ENCODE measurements at places on chromosomes 2 and 18.
A peak's percentile ranks its signal among the peaks of the same experiment; 100 is the strongest.

DNA sequence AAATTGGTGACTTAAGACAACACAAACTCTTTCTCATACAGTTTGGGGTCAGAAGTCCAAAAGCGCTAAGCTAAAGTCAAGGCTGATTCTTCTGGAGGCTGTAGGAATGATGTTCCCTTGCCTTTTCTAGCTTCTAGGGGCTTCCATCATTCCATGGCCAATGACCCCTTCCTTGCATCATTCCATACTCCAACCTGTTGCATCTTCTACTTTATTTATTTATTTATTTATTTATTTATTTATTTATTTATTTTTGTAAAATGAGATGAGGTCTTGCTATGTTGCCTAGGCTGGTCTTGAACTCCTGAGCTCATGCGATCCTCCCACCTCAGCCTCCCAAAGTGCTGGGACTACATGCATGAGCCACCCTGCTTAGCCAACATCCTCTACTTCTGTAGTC is 44.7 kb upstream of the C1D start:
- DNase-seq, result no peak

GRCh38 chr18:48711651-48712486 is 173.0 kb downstream of the CTIF start:
- DNase-seq, result no peak

- DNase-seq, result peak; percentile 24
Observed at GRCh38 chr2:85754313-85755095, 713 bp downstream of the ATOH8 start.

DNA sequence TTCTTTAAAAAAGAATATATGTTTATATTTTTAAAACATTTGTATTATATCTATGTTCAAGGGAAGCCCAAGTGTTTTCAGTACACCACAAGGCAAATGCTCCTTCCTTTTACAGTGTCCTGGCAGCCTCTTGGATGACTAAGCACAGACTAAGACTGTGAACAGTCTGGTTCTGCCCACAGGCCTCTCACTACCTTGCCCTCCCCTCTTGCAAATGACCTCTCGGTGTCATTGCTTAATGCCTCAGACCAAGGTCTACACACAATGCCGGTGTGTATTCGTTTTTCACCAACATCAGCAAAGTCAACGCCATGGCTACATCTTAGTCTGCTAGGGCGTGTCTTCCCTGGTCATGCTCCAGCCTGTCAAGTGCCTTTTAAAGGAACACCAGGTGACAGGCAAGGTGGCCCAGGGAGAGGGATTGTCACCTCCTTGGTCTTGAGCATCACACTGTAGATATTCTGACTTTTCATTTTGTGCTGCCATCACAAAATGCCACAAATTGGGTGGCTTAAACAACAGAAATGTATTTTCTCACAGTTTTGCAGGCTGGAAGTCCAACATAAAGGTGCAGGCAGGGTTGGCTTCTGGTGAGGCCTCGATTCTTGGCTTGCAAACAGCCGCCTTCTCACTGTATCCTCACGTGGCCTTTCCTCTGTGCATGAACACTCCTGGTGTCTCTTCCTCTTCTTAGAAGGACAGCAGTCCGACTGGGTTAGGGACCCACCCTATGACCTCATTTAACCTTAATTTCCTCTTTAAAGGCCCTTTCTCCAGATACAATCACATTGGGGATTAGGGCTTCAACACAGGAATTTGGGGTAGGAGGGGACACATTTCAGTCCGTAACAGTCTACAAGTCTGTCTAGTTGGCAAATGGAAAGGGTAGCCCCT is 266.5 kb downstream of the KLHL29 start:
- DNase-seq, result no peak

GRCh38 chr2:196066291-196067087 is 2.1 kb downstream of the DNAH7 start:
- DNase-seq, result peak; percentile 38

DNA sequence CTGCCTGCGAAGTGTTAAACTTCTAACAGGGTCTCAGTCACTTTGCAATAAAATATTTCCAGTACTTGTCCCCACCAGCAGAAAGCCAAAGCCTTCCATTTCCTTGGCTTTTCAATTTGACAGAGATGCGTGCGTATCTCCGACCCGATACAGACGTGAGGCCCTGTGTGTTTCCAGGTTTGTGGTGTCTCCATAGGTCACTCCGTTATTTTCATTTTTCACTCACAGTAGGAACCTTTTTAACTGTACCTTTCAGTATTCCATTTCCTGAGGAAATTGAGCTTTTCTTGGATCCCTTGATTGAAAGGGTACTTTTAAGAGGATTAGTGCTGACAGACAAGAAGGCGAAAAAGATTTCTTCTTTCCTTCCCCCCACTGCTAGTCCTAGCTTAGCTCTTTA is 116.3 kb upstream of the TTN start:
- DNase-seq, result no peak

GRCh38 chr2:138020432-138020831 is 56.2 kb downstream of the HNMT start:
- DNase-seq, result no peak

GRCh38 chr2:62347563-62348270 is 151.8 kb downstream of the B3GNT2 start:
- no peak for DNase-seq

DNA sequence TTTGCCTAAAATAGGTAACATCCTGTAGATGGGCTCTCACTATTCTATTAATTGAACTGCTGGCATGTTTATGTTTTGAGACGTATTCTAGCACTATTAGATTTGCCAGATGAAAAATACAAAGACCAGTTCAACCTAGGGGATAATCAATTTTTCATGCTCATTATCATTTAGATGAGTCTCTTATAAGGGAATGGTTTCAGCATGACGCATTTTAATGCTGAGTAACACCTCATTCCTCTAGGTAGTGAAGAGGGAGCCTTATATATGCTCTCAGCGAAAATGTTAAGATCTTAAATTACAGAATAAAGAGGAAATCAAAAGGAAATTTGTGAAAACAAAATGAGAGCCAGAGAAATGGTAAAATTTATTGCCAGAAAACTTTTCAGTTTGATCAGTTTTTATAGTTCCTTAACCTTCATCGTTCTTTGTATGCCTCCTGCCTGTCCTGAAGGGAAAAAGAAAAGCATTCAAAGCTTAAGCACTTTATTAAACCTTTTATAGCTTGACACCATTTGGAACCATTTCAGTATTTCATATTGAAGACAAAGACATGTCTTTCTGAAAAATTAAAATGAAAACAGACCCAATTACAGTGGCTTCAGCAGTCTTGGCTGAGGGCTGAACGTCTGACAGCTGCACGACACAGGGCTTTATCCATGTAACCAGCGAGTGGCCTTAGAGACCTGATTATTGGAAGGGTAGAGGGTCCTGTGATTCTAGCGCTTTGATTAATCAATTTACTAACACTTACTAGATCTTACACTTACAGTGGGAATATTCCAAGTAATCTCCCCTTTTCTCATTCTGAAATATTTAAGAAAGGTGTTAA is 112.8 kb downstream of the ADCYAP1 start:
- no peak for DNase-seq
